NCI-H2081 (cell line): ENCODE measurements at places on chromosomes 7 and 10.
A peak's percentile ranks its signal among the peaks of the same experiment; 100 is the strongest.

DNA sequence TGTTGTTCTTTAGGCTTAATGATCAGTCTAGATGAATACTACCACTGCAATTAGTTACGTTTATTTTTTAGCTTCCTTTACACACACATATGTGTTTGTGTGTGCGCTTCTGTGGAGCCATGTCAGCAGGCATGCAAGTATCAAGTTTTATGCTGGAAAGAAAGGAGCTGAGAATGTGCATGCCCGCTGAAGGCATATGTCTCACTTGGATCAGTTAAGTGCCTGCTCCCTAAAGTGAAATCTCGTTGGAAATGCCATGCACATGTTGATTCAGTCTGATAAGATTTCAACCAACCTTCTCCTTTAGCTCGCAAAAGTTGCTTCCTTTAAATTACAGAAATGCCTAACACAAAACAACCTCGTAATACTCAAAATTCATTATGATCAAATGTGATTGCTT is 10.7 kb downstream of the NRP1 start:
- DNase-seq: no peak

DNA sequence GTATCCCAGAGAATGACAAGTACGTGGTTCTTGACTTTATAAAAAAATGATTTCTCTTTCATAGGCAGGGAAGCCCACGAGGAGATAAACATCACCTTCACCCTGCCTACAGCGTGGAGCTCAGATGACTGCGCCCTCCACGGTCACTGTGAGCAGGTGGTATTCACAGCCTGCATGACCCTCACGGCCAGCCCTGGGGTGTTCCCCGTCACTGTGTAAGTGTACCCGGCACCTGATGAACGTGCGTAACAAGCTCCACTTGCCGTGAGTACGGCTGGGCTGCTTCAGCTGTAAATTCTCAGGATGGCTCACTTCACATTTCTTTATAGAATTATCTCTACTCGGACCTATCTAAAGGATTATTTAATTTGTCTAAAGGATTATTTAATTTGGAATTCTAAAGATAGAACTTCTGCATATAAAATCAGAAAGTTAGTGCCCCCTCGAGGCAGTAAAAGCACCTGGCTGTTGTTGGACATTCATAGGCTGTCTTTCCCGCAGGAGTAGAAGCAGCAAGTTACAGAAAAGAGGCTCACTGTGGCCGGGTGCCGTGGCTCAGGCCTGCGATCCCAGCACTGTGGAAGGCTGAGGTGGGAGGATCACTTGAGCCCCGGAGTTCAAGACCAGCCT is 27.6 kb downstream of the TMEM248 start:
- no peak for DNase-seq

DNA sequence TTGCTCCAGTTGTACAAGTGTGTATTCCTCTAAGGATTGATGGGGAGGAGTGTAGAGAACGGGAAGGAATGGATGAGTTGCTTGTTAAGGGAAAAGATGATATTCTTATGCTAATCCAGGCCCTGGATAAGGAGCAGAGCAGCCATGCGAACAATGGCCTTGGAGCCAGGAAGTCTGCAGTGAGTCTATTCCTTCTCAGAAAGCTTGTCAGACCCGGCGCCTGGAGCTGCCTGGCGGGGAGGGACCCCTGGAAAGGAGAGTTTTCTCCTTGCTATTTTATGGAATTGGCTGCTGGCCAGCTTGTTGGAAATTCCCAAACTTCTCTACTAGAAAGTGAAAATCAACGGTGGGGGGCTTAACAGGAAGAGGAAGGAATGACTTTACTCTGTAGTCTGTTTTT is 89.1 kb downstream of the MMRN2 start:
- no peak for DNase-seq

GRCh38 chr10:119131512-119132240 is 27.8 kb downstream of the DENND10 start:
- DNase-seq: no peak

- no peak for DNase-seq
These were observed 72.1 kb downstream of the EEPD1 start for GRCh38 chr7:36224934-36225858.

GRCh38 chr7:27883696-27884095 is 143.7 kb downstream of the TAX1BP1 start:
- no peak for DNase-seq

DNA sequence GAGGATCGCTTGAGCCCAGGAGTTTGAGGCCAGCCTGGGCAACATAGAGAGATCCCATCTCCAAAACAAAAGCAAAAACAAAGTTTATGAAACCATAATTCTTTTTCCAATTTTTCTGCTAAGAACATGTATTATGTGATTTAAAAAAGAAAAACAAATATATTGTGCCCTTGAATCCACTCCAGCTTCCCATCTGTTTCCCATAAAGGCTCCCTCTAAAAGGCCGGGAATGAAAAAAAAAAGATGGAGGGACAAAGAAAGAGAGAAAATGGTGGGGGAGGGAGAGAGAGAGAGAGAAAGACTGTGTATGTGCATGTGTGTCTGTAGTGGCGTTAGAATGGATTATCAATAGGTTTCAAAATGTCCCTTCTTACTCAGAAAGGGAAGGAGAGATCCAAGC is 20.5 kb upstream of the GSDME start:
- no peak for DNase-seq

- DNase-seq: no peak
These were observed 15.9 kb downstream of the CROT start for GRCh38 chr7:87361320-87361719.

GRCh38 chr10:117530791-117531190 is 11.8 kb upstream of the EMX2 start:
- no peak for DNase-seq

DNA sequence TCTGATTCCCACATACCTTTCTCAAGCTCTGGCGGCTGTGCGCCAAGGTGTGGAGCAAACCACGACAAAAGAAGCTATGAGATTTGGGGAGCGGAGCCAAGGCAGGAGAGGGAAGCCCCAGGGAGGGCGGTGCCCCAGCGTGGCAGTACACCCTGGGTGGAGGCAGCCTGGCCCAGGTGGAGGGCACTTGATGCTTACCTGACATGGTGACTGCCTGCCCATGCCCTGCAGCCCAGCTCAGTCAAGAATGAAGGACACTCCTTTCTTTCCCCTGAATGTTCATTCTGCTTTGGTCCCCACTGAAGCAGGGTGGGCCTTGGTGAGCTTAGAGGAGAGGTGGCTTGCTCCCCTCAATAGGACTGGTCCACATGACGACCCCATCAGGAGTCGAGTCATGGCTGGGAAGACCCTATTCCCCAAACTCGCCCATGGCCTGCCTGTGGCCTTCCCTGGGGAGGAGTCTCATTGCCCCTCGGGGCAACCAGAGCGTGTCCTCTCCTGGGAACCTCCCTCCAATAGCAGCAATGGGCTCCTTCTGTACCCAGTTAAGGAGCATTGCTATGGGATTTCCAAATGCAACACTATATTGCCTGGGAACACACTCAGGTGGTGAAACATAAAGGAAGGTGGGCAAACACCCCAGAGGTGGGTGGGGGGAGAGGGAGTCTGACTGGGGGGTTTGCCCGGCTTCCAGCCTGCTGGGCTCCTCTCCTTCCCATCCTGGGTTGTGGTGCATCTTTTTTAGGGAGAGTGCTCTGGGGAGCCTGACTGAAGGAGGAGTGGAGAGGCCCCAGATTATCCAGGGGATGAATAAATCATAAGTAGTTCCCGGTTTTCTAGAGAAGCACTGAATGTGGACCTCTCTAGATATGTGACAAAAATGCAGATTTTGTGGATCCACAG is 22.7 kb downstream of the RAMP3 start:
- DNase-seq: no peak

DNA sequence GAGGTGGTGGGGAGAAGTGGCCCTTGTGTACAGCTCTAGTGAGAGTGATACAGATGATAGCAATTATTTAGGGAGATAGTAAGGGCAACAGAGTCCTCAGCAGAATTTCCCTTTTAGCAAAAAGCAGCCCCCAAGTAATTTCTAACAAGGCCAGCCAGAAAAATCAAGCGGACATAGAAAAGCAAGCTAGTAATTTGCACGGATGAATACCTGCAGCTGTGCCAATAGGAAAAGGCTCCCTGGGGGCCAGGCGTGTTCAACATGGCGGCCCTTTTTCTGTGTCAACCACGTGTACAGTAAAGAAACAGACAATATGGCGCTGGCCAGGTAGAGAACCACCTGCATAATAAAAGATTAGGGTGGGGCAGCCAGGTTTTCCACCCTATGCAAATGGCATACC is 7.4 kb downstream of the MCM10 start:
- peak; percentile 58 for DNase-seq

DNA sequence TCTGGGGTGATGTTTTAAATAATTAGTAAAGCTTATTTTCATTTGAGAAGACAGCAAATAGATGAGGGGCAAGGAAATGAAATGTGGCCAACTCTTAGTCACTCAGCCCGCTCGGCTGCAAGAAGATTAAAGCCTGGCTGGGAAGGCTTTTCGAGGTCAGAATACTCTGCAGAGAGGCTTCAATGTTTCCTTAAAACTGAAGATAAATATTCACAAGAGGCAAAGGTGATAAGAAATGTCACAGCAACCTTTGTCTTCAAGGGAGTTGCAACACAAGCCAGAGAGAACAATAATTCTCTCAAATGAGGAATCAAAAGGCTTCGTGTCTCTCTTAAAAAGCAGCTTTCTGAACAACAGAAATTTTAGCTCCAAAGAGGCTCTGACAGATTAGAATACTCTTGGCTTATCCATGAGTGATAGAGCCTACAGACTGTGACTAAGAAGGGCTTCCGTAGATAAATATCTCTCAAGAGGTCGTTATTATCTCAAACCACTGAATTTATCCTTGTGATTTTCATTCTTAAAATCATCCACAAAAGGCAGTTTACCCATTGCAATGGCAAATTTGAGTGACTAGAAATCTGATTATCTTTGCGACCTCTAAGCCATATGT is 92.5 kb downstream of the KLF6 start:
- no peak for DNase-seq

- DNase-seq: no peak
These were observed 644.5 kb upstream of the GALNT17 start for GRCh38 chr7:70487428-70487827.

DNA sequence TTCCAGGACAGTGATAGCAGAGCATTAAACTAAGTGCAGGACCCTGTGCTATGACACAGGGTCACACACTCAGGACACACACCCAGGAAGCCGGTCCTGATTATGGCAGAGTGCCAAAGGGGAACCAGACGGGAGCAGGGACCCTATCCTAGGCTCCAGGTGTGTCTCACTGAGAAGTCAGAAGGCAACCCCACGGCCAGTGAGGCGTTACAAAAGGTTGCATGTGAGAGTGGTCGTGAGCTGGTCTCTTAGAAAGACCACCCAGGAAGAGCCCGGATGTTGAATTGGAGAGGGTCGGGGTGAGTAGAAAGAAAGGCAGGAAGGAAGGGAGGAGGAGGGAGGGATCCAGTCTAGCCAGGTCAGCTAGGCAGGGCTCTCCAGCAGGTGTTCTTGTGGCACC is 31.0 kb downstream of the FRMPD2 start:
- no peak for DNase-seq

- no peak for DNase-seq
These were observed 82.0 kb downstream of the FOXL3 start for GRCh38 chr7:371779-372545.

DNA sequence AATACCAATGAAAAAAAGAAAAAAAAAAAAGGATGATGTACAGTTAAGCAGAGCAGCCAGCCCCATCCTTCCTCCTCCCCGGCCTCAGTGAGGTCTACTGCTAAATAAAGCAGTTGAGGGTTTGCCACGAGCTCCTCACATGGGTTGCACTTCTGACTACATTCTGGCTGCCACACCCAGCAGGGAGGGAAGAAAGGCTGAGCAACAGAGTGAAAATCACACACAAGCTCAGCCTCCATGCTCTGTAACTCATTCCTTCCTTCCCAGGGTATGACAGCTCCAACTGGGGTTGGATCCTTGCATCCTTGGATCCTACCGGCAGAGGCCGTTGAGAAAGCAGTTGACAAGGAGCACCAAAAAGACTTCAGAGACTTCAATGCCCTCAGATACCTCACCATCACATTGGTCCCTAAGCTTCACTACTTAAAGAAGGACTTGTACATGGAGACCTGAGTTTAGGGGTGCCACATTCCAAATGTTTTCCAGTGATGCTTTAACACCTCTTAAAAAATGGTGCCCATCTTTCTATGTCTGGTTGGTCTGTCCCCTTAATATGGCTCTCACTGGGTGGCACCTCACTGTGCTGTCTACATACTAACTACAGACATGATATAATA is 52.9 kb upstream of the PIK3CG start:
- no peak for DNase-seq

- no peak for DNase-seq
These were observed 37.5 kb upstream of the OCM2 start for GRCh38 chr7:98027342-98028033.

DNA sequence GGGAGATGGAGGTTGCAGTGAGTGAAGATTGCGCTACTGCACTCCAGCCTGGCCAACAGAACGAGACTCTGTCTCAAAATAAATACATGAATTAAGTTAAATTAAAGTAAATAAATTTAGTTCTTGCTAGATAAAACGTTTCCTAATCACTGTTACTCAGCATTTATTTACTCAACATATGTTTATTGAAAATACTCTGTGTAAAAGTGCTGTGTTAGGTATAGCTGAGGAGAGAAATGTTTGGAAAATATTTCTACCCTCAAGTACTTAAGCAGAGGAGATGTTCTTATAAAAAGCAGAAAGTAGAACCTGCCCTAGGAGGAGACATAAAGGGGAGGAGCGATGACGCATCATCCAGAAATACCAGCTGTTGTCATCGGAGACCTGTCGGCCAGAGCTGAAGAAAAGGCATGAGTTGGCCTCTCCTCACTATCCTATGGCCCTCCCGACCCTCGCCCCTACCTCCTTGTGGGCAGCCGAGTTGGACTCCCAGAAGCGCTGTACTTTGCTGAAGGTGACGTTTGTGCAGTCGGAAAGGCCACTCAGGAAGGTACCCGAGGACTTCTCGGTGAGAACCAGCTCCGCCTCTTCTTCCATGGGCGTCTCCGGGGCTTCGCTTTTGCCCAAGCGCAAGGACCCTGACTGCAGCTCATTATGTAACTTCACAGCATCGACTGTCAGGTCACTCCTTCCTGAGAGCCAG is 1.1 kb downstream of the RRP12 start:
- peak; percentile 6 for DNase-seq

DNA sequence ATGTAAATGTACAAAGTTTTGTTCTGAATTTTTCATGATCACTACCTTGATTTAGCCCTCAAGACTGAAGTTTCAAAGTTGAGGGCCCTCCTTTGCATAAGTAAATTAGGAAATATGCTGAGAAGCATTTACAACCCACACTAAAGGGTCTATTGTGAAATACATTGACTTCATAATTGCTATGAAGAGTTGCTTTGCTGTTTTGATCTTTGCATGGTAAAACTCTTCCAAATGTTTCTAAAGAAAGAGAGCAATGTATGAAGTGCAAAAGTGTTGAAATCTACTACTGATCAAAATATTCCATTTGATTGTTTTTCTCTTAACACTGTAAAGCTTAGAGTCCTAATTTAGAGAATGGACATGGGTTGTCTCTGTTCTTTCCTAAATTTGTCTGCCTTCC is 77.2 kb downstream of the C7orf25 start:
- no peak for DNase-seq
